ENCODE measurements at places on chromosomes 1 and 21. TPM values are rescaled to one million over a fixed set of nuclear protein-coding genes. Genes with fewer than 3 reads are reported as not detected.

GRCh38 chr1:35569936-35570335 lies 3.2 kb upstream of the TFAP2E start:
- no peak for DNase-seq

Gene SF3B4
- polyA plus RNA-seq, result 52.2 TPM

Gene BCAR3
- polyA plus RNA-seq, result 0.20 TPM

- DNase-seq, result no peak
Observed at GRCh38 chr1:175697255-175697654, 46.1 kb downstream of the TNR start.

Gene CYYR1
- polyA plus RNA-seq, result not detected

Gene AGBL4
- not detected for polyA plus RNA-seq

DNA sequence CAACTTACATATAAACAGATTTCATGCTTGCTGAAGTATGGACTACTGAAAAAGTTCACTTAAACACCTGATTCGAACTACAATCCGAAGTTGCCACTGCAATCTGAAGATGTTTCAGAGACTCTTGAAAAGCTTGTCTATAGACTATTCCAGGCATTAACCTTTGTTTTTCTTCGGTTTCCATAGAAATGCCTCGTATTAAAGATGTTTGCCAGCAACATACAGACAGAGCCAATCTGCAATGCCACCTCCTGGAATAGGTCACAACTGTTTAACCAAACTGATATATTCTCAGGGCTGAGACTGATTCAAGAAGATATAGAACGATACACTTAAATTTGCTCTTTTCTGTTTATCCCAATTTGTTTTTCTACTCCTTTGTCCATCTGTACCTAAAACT lies 28.9 kb upstream of the DMRTB1 start:
- no peak for DNase-seq

DNA sequence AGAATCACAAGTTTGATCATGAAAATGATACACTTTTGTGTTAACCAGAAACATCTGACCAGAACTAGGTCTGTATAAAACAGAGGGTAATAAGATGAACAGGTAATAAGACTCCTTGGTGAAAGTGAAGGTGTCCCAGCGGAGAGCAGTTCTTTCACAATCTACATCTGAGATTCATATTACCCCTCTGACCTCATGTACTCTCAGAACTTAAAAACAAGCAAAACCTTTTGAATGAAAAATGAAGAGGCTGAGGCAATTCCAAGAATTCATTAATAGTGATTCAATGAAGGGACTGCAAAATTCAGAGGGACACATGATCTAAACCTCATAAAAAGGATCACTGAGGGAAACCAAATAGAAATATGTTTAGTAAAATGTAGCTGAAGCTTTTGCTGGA lies 10.9 kb upstream of the MPZL1 start:
- DNase-seq, result no peak

GRCh38 chr1:6588893-6589520 lies 9.2 kb downstream of the ZBTB48 start:
- DNase-seq, result no peak

DNA sequence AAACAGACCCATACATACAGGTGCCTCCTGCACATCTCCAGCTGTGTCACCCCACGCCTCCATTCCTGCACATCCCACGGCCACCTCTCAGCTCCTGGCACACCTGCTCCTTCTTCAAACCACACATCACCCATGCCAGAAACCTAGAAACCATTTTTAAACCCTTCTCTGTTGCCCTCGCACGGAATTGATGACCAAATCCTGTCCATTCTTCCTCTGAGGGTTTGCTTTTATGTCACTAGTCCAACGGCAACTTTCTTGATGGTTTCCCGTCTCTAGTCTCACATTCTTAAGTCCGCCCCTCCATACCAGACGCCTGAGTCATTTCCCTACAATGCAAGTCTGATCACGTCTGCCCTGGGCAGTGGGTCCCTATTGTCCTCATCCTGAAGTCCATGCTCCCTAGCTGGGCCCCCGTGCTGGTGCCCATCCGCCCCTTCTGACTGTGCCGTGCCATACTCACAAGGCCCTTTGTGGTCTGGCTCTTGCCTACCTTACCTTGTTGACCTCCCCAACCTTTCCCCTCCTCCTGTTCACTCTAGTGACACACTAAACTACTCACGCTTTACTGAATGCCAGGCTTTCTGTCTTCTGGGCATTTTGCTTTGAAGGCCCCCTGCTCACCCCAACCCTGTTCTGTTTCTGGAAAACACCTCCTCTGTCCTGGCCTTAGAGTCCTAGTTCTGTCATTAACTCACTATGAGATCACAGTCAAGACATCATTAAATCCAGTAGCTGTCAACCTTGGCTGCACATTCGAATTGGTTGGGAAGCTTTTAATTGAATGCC lies 17.6 kb downstream of the SLC2A1 start:
- DNase-seq, result peak; percentile 66

DNA sequence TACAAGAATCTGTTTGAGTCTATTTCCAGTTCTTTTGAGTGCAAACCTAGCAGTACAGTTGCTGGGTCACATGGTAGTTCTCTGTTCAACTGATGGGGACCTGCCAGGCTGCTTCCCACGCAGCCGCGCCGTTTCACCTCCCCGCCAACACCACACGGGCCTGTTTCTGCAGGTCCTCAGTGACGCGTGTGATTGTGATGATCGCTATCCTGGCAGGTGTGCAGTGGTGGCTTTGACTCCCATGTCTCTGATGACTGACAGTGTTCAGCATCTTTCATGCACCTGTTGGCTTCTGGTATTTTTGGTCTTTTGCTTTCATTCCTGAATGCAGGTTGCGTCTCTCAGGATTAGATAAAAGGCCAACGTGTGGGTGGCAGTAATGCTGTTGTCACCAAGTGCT lies 41.6 kb downstream of the FAAP20 start:
- DNase-seq, result no peak

Data from CD14-positive monocyte (primary cell).